Stimulated activated CD8-positive, alpha-beta memory T cell treated with anti-CD3 and anti-CD28 coated beads, Interleukin-7, amount 100 ng/mL, for 1 hour (primary cell): ENCODE measurements at places on chromosomes 4 and X.

DNA sequence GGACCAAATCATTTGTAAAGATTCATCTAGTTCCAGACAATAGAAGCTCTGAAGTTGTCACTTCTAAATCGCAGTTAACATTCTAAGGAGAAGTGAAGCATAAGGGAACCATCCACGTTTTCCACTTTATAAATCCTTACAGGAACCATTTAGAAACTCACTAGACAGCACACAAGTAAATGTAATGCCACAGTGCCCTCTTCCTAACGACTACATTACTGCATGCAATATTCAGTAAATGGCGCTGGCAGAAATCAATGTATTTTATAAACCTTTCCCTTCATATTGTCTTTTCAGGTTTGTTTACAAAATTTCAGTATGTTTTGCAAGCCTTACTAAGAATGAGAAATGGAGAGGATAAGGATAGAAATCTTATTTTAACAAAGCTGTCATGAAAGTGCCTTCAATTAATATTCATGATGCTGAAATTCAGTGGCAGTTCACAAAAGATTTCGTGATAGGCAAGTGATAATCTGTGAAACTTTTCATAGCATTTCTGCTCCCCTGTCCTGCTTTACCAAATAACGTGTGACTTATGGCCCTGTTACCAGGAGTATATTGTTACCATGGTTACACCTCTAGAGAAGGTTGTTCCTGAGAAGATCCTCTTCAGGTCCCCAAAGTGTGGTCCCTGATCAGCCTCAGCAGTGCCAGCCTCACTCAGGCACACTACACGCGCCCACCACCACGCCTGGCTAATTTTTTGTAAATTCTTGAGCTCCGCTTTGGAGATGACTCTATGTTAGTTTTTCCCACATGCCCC, 54.2 kb downstream of the TMA16 start:
- no peak for DNase-seq

GRCh38 chr4:141058591-141059512, 74.4 kb downstream of the RNF150 start:
- DNase-seq: no peak

DNA sequence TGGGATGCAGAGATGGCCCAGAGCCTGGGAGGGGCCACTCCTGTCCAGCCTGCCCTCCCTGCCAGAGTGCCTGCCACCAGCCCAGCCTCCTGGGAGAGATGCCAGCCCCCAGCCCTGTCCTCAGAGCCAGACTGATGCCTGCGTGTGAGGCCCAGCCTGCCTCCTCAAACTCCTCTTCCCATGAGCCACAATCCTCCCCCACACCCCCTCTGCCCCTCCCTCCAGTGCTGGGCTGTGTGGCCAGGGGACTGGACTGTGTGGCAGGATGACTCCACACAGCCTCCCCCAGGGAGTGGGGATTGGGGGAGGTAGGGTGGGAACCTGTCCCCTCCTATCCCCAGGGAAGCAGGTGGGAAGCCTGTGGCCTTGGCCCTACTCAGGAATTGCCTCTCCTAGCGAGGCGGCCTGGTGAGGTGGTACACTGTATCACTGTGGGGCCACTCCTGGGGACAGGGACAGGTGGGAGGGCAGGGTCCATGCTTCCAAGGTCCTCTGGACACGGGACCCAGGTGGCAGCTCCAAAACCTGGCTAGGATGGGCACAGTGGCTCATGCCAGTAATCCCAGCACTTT, 4.3 kb upstream of the SH3BP2 start:
- DNase-seq: no peak

GRCh38 chr4:54215379-54216077, 13.6 kb upstream of the PDGFRA start:
- no peak for DNase-seq

DNA sequence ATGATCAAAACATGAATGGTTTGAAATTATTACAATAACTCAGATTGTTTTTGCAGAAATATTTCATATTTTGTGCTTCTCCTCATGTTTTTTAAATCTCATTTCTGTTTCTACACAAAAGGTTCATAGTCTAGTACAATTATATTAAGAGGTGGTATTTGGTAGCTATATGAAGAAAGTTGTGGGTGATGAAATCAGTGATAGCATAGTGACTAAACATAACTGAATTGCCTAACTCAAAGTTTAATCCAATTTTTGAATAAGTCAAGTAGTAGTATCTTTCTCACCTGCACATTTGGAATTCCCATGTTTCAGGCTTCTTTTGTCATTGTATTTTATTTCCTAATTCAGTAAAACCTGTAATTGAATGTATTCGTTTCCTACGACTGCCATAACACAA, 648.7 kb downstream of the GRID2 start:
- DNase-seq: no peak

GRCh38 chr4:184669251-184669650, 19.7 kb downstream of the PRIMPOL start:
- no peak for DNase-seq

GRCh38 chr4:186593587-186593973, 38.2 kb upstream of the MTNR1A start:
- no peak for DNase-seq
